ENCODE measurements at places on chromosomes 4 and X.
A peak's percentile ranks its signal among the peaks of the same experiment; 100 is the strongest.

DNA sequence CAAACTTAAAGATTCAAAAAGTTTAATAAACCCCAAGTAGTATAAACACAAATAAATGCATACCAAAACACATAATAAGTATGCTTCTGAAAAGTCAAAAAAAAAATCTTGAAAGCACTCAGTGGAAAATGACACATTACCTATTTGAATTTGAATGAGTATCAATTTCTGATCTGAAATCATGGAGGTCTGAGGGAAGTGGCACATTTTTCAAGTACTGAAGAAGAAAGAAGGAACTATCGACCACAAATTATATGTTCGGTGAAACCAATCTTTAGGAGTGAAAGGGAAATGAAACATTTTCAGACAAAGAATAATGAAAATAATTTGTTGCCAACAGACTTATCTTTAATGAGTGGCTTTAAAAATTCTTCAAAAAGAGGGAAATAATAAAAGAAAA, 12.1 kb upstream of the F9 start:
- DNase-seq, result no peak

DNA sequence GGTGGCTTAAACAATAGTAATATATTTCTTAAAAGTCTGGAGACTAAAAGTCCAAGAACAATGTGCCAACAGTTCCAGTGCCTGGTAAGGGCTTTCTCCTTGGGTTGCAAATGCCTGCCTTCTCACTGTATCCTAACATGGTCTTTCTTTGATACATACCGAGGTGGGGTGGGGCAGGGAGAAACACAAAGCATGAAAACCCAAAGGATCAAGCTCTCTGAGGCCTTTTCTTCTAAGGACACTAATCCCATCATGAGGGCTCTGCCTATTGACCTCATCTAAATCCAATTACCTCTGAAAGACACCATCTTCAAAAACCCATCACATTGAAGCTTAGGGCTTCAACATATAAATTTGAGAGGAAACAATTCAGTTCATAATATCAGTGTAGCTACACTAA, 311.3 kb downstream of the GRID2 start:
- peak; percentile 89 for DNase-seq

- no peak for DNase-seq
Observed at GRCh38 chr4:167168611-167169010, 65.7 kb downstream of the SPOCK3 start.

GRCh38 chr4:163892417-163892816, 397.9 kb downstream of the TMA16 start:
- DNase-seq, result peak; percentile 0

DNA sequence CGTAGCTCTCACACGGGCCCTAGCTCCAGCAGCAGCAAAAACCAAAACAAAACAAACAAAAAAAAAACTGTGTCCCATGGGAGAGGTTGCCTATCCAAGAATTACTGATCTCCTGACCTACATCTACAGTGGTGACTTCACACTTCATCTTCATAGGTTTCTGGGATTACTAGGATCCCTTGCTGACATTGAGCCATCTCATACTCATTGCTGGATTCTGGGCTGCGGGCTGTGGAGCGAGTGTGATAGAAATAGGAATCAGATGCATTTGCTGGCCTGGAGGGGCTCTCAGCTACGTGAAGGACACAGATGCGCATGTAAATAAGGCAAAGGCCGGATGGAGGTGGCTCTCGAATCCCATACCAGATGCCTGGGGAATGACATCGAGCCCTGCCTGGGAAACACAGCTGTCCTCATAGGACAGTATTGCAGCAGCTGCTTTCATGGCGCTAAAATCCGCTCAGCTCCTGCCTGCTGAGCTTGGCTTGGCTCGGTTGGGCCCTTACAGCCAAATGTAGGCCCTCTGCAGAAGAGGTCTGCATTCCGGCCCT, 41.7 kb downstream of the CNGA2 start:
- DNase-seq, result no peak

DNA sequence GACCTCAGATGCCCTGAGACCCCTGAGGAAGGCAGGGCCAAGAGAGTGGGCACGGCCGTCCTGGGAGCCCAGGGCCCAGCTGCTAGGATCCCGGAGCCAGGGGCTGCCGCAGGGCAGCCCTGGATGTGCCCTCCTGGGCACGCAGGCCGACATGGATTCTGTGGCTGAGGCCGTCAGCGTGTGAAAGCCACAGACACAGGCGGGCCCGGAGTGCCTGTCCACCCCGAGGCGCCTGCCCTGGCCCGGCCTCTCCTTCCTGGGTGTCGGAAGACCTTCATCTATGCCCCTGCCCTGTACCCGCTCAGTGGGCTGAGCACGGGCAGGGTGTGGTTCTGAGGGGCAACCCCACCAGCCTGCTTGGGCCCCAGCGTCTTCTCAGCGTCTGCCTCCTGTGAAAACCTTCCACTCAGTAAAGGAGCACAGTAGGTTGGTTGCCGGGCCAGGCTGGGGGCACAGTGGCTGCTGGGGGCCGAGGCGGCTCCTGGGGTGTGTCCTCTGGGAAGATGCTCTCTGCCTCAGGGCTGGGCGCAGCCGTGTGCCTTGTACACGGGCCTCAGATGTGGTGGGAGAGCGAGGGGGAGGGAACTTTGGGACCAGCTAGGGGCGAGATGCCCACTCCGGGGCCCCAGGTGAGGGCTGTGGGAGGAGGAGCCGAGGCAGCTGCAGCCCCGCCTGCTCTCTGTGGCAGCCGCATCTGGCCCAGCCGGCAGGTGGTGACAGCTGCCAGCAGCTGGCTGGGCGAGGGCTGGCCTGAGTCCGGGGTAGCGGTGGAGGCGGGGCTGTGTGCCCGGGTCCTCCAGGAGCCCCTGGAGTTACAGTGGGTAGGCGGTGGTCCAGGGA, 20.8 kb downstream of the FGFRL1 start:
- DNase-seq, result no peak

DNA sequence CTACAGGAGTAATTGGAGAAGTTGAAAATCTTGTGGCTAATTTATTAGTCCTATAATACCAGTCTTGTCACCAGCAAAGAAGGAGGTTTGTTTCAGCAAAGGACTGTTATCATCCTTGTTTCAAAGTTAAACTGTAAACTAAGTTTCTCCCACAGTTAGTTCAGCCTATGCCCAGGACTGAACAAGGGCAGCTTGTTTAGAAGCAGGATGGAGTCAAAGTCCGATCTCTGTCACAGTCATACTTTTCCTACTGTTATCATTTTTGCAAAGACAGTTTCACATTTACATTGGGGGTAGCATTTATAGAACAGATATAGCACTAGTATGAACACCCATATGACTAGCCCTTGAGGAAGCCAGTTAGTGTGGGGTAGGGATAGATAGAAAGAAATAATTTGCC, 46.4 kb downstream of the AKAP4 start:
- DNase-seq, result no peak

GRCh38 chr4:110621839-110622751, 782 bp downstream of the PITX2 start:
- peak; percentile 57 for DNase-seq

- DNase-seq, result no peak
Observed at GRCh38 chr4:56261027-56261426, 126.3 kb downstream of the AASDH start.

GRCh38 chr4:3676907-3677747, 89.1 kb upstream of the ADRA2C start:
- no peak for DNase-seq

DNA sequence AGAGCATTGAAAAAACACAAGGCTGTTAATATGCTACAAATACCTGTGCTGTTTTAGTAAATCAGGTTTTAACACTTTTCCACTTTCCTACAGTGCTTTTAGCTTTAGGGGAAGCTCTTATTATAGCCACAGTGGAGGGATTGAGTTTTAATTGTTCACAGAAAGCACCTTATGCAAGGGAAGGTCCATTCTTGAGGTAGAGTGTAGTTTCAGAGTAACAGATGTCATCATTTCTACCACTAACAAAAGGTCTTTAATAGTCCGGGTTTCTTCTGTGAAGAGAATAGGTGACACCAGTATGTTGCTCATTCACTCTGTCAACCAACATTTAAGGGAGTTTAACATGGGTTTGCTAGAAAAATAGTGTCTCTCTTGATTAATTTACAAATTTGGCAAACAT, 104.4 kb downstream of the STIM2 start:
- DNase-seq, result no peak

DNA sequence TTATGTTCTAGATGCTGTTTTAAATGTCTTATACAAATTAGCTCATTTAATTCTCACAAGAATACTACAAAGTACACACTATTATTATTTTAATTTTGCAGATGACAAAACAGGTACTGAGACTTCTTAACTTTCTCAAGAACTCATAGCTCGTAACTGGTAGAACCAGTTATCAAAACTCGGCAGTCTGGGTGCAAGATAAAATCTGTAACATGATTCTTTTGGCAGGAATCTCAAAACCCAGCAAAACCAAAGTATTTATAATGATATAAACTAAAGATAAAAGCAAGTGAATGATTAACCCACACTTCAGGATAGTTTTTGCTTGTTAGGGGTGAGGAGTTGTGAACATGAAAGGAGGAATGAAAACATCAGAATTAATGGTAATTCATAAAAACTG, 27.6 kb downstream of the CLNK start:
- no peak for DNase-seq

DNA sequence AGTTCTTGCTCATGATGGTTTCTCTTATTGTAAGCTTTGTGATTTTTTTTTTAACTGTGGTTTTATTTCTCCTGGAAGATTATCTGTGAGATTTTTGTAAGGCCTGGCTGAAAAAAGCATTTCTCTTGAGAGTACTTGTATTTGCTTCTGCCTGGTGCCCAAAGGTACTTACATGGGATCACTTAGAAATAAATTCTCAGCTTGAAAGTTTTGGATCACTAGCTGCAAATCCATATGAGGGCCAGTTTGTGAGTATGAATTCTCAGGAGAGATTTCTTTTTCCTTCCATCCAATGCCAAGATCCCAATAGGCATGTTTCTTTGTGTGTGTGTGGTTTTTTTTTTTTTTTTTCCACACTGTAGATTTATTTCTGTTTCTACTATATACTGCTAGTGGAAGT, 1884.7 kb upstream of the PCDH7 start:
- no peak for DNase-seq

- DNase-seq, result no peak
Observed at GRCh38 chr4:7820031-7820818, 119.4 kb downstream of the AFAP1 start.

- no peak for DNase-seq
Observed at GRCh38 chr4:20119141-20119540, 132.6 kb upstream of the SLIT2 start.

- DNase-seq, result no peak
Observed at GRCh38 chrX:123713841-123714240, 19.0 kb downstream of the THOC2 start.

- DNase-seq, result no peak
Observed at GRCh38 chr4:71231129-71232055, 107.4 kb upstream of the SLC4A4 start.

- DNase-seq, result peak; percentile 49
Observed at GRCh38 chr4:153573881-153574802, 108.0 kb downstream of the TMEM131L start.

- DNase-seq, result no peak
Observed at GRCh38 chr4:37852376-37852775, 25.9 kb downstream of the PGM2 start.

DNA sequence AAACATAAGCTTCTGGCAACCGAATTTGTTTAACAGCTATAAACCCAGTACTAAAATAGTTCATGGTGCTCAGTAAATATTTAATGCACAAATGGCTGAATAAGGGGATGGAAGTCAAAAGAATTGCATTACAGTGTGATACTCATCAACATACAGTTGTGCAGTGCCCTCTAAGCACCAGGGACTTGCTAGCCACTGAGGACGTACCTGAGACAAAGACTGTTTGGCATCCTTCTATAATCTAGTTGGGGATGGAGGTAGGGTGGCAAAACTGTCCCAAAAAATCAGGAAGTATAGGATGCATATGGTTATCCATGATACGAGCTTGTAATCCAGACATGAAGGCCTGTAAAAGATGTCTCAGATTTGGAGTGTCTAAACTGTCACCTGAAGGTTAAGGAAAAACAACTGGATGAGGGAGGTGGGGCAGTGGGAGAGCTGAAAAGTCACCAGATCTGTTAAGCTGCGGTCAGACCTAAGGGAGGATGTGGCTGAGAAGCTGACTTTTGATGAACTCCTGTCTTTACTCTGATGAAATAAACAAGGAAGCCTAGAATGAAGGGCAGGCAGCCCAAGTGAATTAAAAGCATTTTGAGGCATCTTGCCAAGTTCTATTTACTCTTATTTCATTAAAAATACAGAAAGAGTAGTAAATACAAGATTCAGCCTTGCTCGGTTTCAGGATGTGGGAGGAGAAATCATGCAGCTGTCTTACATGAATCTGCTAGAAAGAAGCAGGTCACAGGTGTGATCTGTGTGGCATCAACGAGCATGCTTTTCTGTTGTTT, 12.0 kb upstream of the CD38 start:
- DNase-seq, result no peak

GRCh38 chr4:169438057-169438480, 167.3 kb upstream of the SH3RF1 start:
- DNase-seq, result no peak

All from NCI-H82 (cell line).